ENCODE measurements at places on chromosomes 12 and 14.

- DNase-seq = no peak
Observed at GRCh38 chr14:90534091-90534837, 137.4 kb downstream of the CALM1 start.

DNA sequence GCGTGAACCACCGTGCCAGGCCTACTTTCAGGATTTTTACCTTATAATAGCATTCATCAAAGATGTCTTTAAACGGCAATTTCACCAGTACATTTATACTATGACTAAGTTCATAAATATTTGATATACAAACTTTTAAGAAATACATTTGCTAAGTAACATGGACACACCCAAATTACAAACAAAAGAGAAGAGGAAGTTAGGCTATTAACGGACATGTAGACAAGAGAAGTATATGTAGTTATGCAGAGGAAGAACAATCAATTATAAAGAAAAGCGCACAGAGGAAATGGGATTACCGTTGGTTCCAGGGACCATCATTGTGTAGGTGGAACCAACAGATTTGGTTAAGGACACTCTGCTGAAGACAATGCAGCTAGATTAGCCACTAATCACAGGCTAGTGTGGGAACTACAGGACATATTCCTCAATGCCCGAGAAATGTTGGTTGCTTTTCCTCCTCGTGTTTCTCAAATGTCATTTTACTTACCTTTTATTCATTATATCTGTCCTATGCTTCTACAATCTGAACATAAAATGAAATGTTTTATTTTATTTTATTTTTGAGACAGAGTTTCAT, 24.0 kb upstream of the PKP2 start:
- DNase-seq = no peak

GRCh38 chr12:43312991-43313505, 239.0 kb downstream of the ADAMTS20 start:
- DNase-seq = no peak

GRCh38 chr12:55051197-55051947, 31.6 kb downstream of the NEUROD4 start:
- DNase-seq = no peak

- no peak for DNase-seq
Observed at GRCh38 chr14:44847526-44848309, 114.0 kb downstream of the KLHL28 start.

- no peak for DNase-seq
Observed at GRCh38 chr12:49283541-49284429, 11.2 kb upstream of the PRPH start.
